ENCODE measurements at places on chromosomes 4 and X. TPM values are rescaled to one million over a fixed set of nuclear protein-coding genes. Genes with fewer than 3 reads are reported as not detected.

Gene C4orf50
- not detected for polyA plus RNA-seq

Gene WDR17
- 0.72 TPM for polyA plus RNA-seq

Gene CCKAR
- polyA plus RNA-seq: not detected

DNA sequence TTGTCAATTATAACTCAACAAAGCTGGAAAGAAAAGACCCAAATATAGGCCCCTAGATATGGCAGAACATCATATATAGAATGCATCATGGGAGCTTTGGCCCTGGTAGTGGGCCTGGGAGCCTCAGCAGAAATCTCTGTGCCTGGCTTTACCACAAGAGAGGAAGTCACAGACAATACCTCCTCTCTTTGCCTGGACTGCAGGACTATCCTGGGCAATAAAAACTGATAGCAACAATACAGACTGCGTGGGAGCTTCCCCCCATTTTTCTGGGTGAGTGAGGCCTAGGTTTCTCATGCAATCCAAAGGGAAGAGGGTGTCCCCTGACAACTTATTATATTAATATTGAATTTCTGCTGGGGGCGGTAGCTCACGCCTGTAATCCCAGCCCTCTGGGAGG lies 64.0 kb upstream of the NFKB1 start:
- no peak for DNase-seq

Measured in hindlimb muscle (tissue), 1 donor.